Activated CD8-positive, alpha-beta memory T cell treated with anti-CD3 and anti-CD28 coated beads, Interleukin-2, amount 10 ng/mL, durations not matched to agents 7 days and 5 days (primary cell): ENCODE measurements at places on chromosomes 2 and 18. TPM values are rescaled to one million over a fixed set of nuclear protein-coding genes. Genes with fewer than 3 reads are reported as not detected.

DNA sequence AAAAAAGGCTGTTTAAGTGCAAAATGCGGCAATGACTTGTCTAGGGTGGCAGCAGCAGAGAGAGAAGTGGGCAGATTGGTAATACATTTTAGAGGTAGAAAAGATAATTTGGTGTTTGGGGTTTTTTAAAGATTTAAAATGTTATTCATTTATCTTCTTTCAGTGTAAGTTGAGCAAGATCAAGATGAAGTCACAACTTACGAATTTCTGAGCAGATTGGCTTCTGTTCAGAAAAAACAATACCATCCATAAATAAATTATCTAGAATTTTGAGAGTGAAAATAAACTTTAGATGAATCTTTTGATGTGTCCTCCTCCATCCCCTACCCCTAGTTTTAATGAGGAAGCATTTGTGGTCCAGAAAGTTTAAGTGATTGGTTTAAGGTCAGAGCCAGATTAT lies 47.9 kb upstream of the FAM171B start:
- no peak for DNase-seq

The KIAA2012 gene
- not detected for total RNA-seq

The SLC9A4 gene
- 0.05 TPM for total RNA-seq

- no peak for DNase-seq
These were observed 40.5 kb downstream of the ANO7 start for GRCh38 chr2:241228860-241229516.

The RDH14 gene
- total RNA-seq = 19.3 TPM

- peak; percentile 27 for DNase-seq
These were observed 53.7 kb downstream of the ADD2 start for GRCh38 chr2:70714141-70714905.

GRCh38 chr2:197894751-197895274 lies 90.4 kb downstream of the PLCL1 start:
- DNase-seq = no peak

DNA sequence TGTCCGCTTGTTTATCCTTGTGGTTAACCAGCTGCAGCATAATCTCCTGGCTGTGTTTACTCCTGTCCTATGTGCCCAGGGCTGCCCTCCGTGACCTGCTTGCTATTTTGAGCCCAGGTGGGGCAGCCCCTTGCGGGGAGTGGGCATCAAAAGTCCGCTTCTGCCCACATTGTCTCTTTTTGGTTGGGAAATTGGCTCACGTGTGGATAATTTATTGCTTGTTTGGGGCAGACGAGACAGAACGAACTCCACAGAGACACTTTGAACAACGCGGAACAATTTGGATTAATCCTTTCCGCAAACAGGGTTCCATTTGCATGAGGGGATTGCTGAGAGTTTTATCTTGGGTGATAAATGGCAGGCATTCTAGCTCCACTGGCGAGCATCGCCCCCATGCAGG lies 8.1 kb upstream of the CXCR4 start:
- no peak for DNase-seq

The MFSD6 gene
- 53.1 TPM for total RNA-seq

DNA sequence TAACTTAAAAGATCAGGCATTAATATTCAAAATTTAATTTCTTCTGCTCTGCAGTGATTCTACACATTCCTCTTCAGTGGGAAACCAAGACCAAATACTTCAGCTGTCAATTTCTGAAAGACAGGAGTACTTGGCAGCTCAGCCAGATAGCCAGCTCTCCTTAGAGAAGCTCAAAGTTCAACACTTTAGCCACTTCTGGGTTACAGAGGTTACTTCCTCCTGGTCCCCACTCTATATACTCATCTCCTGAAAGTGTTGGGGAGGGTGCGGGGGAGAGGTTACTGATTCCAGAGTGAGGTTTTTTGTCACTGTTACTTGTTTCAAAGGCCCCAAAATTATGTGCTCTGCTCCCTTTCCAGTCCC lies 4.1 kb downstream of the CYTIP start:
- DNase-seq = peak; percentile 78

The PAIP2B gene
- 1.1 TPM for total RNA-seq

DNA sequence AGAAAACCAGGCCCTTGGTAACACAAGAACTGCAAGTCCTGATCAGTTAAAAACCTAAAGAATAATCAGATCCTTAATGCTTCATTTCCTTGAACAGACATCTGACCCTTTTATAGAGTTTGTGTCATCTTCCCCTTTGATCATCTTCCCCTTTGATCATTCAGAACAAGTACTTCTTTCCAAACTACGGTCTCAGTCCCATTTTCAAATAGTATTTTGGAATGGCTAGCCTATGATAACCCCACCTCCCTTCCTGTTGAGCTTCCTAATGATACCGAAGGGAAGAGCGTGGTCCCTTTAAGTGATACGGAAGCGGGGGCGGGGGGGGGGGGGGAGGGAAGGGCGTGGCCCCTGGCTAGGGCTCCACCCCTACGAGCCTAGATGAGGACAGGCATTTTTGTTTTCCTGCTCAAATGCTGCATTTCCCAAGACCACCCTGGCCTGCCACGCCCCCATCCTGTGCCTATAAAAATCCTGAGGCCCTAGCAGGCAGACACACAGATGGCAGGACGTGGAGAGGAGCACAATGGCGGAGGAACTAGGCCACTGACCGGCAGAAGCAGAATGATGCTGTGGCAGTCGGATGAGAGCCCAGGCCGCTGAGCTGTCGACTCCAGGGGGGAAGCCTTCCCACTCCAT lies 24.1 kb upstream of the CHRNA1 start:
- DNase-seq = no peak

The ANKRD30BL gene
- total RNA-seq = not detected

DNA sequence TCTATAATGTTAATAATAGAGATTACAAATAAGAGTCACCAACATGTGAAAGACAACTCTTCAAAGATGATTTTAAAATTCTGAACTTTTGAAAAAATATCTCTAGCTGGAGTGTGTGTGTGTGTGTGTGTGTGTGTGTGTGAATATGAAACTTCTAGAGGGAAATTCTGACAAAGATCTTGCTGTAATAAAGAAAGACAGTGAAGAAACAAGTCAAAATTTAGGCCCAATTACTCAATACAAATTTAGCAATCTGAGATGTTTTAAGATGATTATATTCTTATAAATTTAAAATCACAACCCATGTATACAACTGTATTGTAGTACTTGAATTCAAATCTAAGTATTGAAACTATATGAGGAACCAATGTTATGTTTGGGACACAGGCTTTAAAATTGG lies 57.2 kb upstream of the UGP2 start:
- no peak for DNase-seq

DNA sequence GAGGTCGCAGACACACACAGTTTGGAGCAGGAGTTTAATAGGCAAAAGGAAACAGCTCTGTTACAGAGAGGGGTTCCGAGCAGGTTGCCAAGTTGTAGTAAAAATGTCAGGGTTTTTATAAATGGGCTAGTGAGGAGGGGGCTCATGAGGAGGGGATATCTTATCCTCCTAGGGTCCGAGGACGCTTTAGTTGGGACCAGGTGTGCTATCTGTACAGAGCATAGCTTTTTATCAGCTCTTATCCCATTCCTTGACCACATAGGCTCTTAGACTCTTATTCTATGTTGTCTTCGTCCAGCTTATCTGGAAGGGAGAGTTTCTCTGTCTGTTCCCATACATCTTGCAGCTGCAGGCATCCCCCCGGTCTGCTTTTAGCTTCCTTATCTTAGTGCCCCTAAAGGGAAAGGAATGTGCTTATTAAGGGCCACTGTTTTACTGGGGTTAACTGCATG lies 44.7 kb downstream of the PDK1 start:
- no peak for DNase-seq

- no peak for DNase-seq
These were observed 261.7 kb upstream of the SLC39A10 start for GRCh38 chr2:195395362-195395761.

DNA sequence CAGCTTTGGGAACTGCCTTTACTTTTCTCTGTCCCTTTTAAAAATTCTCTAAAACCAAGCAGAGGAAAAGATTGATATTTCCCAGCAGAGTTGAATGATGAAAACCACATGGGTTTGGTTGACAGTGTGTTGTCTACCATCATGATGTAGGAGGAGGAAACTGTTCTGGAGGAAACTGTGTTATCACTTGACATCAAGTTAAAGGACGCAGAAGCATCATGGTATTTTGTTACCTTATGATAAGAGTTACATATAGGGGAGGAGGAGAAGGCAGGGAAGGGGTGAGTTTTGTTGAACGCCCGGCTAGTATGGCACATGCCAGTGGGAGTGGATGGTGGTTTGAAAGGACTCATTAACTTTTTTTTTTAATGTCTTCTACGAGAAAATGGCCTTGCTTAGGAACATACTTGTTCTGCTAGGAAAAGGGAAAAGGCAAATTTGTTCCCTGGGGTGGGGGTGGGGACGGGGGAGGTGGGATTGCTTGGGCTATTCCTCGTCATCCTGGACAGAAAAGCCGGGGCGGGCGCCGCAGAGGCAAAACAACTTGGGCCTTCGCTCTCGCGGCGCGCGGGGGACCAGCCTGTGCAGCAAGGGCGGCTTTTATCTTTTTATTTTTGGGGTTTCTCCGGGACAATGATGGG lies 766 bp downstream of the TMEM17 start:
- DNase-seq = no peak

GRCh38 chr2:121081701-121082100 lies 203.3 kb downstream of the TFCP2L1 start:
- DNase-seq = no peak

DNA sequence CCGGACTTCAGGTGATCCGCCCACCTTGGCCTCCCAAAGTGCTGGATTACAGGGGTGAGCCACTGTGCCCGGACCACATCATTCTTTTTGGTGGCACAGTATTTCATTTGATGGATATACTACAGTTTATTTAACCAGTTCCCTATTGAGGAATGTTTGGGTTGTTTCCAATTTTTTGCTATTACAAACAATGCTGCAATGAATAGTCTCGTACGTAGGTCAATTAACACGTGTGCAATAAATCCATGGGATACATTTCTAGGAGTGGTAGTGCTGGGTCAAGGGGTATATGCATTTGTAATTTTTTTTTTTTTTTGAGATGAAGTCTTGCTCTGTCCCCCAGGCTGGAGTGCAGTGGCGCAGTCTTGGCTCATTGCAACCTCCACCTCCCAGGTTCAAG lies 28.4 kb upstream of the XPO1 start:
- DNase-seq = no peak

- no peak for DNase-seq
These were observed 131.3 kb downstream of the CCDC148 start for GRCh38 chr2:158325031-158325781.

DNA sequence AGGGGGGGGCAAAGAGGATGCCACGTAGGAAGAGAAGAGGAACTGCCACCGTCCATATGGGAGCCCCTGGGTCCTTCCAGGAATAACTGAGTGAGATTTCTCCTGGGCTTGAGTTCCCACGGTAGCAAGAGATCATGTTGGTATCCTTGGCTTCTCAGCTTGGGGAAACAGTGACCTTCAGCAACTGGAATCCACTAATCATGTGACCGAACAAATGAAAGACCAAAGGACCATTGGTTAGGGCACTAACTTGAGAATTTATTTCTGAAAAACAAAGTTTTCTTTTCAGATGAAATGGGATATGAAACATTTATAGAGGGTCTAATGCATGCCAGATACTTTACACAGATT lies 259.4 kb upstream of the ID2 start:
- no peak for DNase-seq

The CTAGE1 gene
- not detected for total RNA-seq

GRCh38 chr2:54862742-54863141 lies 139.3 kb downstream of the EML6 start:
- no peak for DNase-seq

GRCh38 chr2:42622943-42623676 lies 54.7 kb downstream of the MTA3 start:
- DNase-seq = no peak

GRCh38 chr2:171598713-171599319 lies 76.5 kb downstream of the CYBRD1 start:
- peak; percentile 66 for DNase-seq

DNA sequence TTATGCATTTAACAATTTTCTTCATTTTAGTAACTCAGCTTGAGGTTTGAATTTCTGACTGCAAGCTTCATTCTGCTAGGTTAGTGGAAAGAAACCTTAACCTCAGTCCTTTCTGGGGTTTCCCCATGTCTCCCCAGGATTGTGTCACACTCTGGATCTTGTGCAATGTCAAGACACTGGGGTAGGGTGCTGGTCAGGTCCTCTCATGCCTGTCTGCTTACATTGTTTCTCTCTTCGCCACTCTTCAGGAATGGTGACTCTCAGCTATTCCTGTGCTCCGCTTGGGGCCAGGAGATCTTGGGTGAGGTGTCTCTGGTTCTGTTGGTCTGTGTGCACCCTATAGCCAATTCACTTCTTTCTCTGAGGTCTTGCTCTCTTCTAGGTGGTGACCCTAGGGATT lies 23.9 kb downstream of the CTLA4 start:
- DNase-seq = peak; percentile 80

GRCh38 chr18:44564922-44565321 lies 115.8 kb upstream of the SETBP1 start:
- DNase-seq = no peak

DNA sequence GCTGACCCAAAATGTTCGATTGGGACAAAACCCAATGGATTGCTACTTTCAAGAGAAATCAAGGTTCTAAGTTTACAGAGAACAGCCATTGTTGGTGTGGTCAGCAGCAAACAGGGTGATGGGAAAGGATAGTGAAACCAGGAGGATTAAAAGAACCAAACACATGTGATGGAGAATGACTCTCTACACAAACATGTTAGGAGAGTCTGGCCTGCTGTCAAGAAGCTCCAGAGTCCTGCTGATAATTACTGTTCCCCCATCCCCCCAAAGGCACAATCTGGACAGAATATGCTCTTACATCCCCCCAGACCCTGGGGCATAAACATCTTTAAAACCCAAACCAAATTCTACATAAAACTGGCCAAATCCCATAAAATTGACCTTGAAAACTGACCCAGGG lies 32.0 kb upstream of the ACYP2 start:
- no peak for DNase-seq

The CMPK2 gene
- 81.3 TPM for total RNA-seq

The CYP27A1 gene
- total RNA-seq = not detected

GRCh38 chr2:55768991-55769390 lies 75.3 kb upstream of the PNPT1 start:
- no peak for DNase-seq

DNA sequence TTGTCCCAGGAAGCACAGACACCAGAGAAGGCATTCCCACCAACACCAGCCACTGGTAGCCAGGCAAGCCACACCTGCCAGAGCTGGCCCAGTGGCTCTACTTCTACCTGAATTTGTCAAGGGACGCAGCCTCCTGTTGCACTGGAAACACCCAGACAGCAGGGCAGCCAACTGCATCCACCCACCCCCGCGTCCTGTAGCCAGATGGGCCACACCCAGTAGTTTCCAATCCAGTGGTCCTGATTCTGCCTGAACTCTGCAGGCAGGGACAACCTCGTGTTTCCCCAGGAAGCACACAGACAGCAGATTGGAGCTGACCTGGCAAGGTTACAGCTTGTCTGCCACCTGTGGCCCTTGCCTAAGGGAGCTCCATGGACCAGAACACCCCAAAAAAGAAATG lies 18.2 kb downstream of the PFN4 start:
- no peak for DNase-seq
